Activated CD4-positive, alpha-beta T cell treated with anti-CD3 and anti-CD28 coated beads for 4 hours (primary cell): ENCODE measurements at places on chromosomes 2 and 18.

- DNase-seq: no peak
Observed at GRCh38 chr2:231605607-231606091, 13.0 kb downstream of the TEX44 start.

- peak; percentile 14 for DNase-seq
Observed at GRCh38 chr2:181517685-181518301, 60.6 kb downstream of the ITGA4 start.

DNA sequence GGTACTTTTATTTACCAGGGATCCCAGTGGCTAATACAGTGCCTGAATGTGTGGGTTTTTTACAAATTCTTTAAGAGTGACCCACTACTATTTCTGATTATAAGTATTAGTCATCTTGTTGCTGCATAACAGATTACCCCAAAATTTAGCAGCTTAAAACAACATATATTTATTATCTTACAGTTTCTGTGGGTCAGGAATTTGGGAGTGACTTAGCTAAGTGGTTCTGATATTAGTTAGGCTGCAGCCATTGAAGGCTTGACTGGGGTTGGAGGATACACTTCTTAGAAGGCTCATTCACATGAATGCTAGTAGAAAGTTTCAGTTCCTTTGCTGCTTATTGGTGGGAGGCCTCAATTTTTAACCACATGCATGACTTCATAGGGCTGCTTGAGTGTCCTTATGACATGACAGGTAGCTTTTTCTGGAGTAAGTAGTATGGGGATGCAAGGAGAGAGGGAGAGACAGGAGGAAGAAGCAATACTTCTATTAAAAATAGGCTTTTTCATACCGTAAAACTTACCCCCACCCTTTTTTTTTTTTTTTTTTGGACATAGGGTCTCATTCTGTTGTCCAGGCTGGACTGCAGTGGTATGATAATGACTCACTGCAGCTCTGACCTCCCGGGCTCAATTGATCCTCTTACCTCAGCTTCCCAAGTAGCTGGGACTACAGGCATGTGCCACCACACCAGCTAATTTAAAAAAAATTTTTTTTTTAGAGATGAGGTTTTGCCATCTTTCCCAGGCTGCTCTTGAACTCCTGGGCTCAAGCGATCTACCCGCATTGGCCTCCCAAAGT is 13.3 kb upstream of the POLE4 start:
- no peak for DNase-seq

DNA sequence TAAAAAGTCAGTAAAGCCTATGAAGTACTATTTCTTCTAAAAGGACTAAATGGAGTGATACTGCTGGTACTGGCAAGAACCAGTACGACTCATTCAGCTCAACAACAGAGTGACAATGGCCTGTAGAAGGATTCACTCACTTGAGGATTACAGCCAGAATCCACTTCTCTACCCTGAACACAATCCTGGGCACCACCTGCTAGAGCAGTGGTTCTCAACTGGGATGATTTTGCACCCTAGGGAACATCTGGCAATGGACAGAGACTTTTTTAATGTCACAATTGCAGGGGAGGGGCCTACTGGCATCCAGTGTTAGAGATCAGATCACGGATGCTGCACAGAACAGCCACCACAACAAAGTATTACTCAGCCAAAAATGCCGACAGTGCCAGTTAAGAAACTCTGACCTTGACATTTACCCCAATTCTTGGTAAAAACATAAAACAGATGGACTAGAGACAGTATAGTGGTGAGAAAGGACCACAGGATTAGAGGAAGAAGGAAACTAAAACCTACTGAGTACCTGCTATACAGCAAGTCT is 5.0 kb downstream of the SPIRE1 start:
- no peak for DNase-seq

GRCh38 chr2:29495536-29496060 is 380.4 kb downstream of the CLIP4 start:
- DNase-seq: no peak

- DNase-seq: peak; percentile 39
Observed at GRCh38 chr2:218322768-218323525, 30.6 kb upstream of the TMBIM1 start.

GRCh38 chr2:240217431-240218301 is 77.2 kb upstream of the OTOS start:
- DNase-seq: no peak

DNA sequence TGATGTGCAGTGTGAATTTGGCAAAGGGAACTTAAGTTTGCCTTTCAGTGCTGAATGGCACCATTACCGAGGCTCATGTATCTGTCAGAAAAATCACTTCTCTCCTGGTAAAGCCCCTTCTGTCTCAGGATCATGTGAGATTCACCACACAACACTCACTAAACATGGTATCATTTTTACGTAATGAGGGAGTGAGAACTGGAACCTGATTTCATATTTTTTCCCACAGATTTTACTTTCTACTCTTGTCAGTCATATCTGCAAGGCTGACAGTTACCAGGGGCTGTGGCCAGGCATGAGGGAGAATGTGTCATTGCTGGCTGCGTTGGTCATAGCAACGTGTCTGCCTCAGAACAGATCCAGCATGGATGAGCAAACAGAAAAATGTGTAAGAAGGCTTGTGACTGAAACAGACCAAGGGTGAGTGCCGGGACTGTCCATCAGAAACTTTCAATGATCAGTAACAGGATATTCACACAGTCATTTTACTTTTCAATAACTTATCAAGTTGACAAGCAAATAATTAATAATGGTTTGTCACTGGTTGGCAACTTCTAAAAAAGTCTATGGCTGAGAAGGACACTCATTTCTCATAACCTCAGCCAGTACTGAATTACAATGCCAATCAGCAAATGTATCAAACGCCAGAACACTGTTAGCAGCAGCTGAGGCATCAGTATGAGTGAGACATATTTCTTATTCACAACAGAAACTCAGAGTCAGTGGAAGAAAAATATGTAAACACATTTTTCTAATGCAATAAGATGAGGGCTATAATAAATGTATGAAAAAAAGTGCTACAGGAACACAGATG is 100.5 kb downstream of the CDC42EP3 start:
- no peak for DNase-seq

DNA sequence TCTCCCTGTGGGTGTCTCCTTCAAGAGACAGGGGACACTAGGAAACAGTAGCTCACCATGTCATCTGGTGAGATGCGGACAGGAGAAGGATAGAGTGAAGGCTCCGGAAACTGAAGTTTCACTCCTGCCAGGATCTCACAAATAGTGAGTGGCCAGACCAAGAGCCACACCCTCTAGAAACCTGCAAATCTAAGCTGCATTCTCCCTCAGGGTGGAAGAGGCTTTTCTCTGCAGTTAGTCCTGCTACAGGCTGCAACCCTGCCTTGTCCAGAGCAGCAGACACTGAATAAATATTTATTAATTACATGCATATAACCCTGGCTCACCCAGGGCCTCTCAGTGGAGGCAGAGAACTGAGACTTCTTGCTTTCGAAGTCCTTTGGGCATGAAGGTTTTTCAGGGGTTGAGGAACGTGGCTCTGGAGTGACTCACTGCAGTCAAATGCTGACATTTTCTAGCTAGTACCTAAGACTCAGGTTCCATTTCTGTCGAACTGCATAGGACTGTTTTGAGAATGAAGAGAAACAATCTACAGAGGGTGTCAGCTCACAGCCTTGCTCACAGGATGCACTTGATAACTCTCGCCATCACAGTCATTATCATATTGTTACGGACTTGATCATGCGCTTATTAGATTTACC is 87.3 kb downstream of the ACTR2 start:
- DNase-seq: no peak

DNA sequence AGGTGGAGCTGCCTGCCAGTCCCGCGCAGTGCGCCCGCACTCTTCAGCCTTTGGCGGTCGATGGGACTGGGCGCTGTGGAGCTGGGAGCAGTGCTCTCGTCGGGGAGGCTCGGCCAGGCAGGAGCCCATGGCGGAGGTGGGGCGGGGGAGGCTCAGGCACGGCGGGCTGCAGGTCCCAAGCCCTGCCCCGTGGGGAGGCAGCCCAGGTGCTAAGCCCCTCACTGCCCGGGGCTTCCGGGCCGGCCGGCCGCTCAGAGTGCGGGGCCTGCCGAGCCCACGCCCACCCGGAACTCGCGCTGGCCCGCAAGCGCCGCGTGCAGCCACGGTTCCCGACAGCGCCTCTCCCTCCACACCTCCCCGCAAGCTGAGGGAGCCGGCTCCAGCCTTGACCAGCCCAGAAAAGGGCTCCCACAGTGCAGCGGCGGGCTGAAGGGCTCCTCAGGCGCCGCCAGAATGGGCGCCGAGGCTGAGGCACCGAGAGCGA is 316.4 kb downstream of the RND3 start:
- no peak for DNase-seq

DNA sequence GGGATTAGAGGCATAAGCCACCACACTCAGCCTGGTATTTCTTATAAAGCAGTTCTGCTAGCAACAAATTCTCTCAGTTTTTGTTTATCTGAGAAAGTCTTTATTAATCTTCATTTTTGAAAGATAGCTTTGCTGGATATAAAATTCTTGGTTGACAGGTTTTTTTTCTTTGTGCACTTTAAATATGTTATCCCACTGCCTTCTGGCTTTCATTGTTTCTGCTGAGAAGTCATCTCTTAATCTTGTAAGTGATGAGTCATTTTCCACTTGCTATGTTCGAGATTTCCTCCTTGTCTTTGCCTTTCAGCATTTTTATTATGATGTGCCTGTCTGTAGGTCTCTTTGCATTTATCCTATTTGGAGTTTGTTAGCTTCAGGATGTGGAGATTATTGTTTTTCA is 5.9 kb upstream of the ELAC1 start:
- DNase-seq: no peak

GRCh38 chr2:186526281-186526680 is 40.2 kb downstream of the ZC3H15 start:
- DNase-seq: no peak

GRCh38 chr18:59612381-59612780 is 84.8 kb downstream of the CCBE1 start:
- DNase-seq: no peak

- DNase-seq: no peak
Observed at GRCh38 chr2:236576953-236577352, 7.3 kb downstream of the ACKR3 start.

DNA sequence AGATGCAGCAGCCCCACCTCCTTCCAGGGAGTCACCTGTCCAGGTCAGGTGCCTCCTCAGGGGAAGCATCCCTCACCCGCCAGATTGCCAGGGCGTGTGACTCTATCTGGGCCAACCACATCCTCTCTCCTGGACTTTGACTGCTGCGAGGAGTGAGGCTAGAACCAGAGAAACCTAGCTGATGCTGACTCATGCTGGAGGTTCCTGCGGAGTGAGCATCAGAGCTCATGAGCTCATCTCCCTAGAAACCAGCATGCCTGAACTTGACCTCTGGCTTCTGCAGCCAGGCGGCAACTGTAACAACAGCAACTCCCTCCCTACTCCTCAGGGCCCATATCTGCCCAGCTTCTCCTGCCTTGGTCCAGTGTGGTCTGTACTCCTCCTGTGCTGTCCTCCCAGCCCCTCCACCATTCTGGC is 28.3 kb upstream of the NT5DC4 start:
- peak; percentile 38 for DNase-seq

DNA sequence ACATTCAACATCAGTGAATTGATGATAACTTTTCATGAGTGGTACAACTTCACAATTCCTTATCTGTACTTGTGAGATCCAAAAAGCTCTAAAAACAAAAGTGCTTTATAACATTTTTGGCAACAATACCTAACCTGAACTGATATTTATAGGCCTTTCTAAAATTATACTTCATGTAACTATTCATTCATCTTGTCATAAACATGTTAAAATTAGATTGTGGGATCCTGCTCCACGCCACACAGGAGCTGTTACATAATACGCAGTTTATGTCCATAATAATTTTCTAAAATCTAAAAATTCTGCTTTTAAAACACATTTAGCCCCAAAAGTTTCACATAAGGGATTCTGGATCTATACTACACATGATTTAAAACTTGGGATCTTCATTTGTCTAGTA is 908.5 kb upstream of the CHAC2 start:
- DNase-seq: no peak

- DNase-seq: no peak
Observed at GRCh38 chr2:48312126-48312525, 217.8 kb upstream of the STON1 start.

DNA sequence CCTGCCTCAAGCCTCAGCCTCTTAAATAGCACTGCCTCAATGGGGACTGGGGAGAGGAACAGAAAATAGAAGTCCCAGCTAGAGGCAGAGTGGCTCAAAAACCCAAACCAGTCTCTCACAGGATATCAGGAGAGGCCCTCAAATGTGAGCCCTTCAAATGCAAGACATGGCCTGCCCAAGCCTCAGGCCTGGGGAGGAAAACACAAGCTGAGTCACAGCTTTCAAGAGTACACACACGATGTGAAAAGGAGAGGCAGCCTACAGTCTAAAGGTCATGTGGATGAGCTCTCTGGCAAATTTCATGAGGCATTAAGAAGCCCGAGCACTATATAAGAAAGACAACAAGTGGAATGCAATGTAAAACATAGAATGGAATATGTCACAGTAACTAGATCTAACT is 316.6 kb upstream of the MEX3C start:
- no peak for DNase-seq

- no peak for DNase-seq
Observed at GRCh38 chr2:44965684-44966083, 24.2 kb downstream of the SIX3 start.

DNA sequence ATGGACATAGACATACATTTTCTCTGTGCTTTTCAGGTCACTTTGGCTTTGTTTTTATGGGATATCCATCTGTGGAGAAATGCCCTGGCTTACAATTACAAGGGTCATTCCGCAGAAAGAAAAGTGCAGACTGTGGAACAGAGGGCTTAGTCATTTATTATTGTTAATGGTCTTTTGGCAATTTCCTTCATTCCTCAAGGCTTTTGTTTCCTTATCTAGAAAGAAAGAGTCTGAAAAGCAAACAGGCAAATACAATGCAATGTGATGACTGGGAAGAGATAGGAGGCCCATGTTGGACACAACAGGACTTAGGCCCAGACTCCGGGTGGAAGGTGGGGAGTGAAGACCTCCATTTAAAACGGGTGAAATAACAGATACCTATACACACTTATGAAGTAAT is 129.5 kb upstream of the CAVIN2 start:
- no peak for DNase-seq

- no peak for DNase-seq
Observed at GRCh38 chr2:25251422-25252273, 83.3 kb upstream of the POMC start.

DNA sequence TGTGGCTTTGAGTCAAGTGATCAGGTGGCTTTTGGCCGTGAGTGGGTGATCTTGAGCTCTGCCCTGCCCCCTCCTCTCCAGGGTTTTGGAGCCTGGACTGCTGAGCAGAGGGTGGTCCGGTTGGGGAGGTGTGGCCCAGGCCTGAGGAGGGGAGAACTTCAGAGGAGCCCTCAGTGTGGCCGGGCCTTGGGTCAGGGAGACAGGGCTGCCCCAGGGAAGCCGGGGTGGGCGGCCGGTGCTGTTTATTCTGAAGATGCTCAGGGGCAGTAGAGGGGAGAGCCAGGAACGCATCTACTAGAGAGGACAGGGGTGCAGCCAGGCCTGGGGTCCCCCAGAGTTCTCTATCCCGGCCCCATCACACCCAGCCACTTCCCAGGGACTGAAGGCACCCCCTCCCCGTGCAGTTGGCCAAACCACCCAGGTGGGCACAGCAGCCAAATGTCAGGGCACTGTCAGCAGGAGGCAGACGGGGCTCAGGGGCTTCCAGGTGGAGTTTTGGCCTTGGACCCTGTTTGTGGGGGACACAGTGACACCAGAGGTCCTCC is 963 bp downstream of the ERFE start:
- no peak for DNase-seq
